HuH-7.5 (cell line): ENCODE measurements at places on chromosomes 12 and 14.

- peak; percentile 5 for DNase-seq
Observed at GRCh38 chr12:131897875-131898274, 3.5 kb downstream of the ULK1 start.

DNA sequence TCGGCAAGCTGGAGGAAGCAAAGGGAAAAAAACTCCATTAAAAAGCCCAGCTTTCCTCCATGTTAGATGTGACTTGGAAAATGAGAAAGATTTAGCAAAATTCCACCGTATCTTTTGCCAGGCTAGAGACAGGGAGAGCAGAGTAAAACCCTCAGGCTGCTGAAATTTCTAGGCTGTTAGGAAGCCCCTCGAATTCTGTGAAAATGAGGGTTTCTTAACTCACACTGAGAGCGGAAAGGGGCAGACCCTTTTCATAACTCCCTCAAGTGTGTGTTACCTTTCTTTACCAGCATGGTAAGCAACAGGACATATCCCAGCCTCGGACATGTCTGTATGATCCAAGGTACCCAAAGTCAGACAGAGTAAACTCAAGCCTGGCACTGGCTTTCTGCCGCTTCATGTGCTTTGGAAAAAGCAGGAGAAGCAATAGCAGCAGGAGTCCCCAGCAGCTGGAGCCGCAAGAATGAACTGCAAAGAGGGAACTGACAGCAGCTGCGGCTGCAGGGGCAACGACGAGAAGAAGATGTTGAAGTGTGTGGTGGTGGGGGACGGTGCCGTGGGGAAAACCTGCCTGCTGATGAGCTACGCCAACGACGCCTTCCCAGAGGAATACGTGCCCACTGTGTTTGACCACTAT is at the start of gene RHOJ:
Gene RHOJ, plus strand, starts transcription at position 37 of the 637 bp plus-strand sequence. Its CDS starts 427 bp downstream, at position 464.
- no peak for DNase-seq

DNA sequence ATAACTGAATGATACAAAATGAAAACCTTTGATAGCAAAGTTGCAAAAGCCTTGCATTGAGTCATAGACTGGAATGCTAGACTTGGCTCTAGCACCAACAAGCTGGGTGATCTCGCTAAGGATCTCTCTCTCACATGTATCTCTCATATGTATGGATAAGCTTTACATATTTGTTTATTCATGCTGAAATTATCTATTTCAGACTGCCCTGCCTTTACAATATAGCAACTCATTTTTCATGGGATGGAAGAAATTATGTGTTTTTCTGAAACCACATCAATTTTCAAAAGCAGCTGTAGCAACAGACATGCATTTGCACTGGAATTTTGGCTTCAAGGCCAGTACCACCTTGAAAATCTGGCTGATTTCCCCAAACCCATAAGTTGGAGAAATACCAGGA is 11.4 kb downstream of the RERG start:
- no peak for DNase-seq

GRCh38 chr14:54622192-54622958 is 55.4 kb downstream of the SAMD4A start:
- DNase-seq: no peak

DNA sequence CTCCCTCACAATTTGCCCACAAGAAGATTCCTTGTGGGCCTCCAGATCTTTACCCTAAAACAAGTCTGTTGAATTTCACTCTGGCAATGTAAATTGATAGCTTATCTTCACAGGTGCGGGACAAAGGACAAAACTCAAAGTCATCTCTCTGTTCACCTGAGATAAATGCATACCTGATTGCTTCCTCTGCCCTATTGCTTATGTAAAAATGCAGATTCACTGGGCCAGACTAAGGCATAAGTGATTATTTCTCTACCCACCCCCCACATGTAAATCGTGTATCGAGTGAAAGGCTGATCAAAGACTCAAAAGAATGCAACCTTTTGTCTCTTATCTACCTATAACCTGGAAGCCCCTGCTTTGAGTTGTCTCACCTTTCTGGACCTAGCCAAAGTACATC is 316.8 kb downstream of the SSPN start:
- no peak for DNase-seq

DNA sequence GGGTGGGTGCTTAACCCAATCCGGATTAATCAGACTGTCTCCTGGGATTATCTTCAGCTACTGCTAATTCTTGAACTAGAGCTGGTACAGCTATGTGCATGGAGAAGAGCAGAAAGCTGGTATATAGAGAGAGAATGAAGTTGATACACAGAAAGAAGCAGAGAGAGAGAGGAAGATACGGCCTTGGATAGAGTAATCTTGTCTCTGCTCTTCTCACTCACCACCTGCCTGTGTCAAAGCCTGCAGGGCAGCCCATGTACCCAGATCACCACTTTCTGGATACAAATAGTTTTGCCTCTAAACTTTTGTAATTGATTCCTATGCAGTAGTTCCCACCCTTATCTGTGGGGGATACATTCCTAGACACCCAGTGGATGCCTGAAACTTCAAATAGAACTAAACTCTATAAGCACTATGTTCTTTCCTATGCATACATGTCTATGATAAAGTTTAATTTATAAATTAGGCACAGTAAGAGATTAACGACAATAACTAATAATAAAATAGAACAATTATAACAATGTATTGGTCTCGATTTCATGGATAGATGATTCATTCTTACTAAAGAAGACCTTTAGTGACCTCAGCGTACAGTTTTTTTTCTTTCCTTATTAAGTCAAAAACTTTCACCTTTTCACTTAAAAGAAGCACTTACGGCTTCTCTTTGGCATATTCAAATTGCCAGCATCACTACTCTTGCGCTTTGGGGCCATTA is 45.5 kb downstream of the YEATS4 start:
- DNase-seq: no peak

DNA sequence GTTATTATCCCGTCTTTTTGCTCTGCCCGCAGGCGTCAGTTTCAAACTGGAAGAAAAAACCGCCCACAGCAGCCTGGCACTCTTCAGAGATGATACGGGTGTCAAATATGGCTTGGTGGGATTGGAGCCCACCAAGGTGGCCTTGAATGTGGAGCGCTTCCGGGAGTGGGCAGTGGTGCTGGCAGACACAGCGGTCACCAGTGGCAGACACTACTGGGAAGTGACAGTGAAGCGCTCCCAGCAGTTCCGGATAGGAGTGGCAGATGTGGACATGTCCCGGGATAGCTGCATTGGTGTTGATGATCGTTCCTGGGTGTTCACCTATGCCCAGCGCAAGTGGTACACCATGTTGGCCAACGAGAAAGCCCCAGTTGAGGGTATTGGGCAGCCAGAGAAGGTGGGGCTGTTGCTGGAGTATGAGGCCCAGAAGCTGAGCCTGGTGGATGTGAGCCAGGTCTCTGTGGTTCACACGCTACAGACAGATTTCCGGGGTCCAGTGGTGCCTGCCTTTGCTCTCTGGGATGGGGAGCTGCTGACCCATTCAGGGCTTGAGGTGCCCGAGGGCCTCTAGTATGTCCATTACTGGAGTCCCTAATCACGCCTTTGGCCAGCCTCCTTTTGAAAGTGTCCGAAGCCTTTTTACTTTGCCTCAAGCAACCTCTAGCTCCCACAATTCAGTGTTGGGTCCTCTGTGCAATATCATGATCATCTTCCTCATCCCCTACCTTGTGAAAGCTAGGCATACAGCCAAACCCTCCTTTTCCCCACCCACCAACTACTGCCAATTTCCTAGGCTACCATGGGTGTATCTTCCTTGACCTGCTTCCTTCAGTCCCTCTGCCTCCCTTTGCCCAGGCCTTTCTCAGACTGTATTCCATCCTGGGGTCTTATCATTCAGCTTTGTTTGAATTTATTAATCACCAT is 891 bp downstream of the SPRYD4 start:
- DNase-seq: no peak

DNA sequence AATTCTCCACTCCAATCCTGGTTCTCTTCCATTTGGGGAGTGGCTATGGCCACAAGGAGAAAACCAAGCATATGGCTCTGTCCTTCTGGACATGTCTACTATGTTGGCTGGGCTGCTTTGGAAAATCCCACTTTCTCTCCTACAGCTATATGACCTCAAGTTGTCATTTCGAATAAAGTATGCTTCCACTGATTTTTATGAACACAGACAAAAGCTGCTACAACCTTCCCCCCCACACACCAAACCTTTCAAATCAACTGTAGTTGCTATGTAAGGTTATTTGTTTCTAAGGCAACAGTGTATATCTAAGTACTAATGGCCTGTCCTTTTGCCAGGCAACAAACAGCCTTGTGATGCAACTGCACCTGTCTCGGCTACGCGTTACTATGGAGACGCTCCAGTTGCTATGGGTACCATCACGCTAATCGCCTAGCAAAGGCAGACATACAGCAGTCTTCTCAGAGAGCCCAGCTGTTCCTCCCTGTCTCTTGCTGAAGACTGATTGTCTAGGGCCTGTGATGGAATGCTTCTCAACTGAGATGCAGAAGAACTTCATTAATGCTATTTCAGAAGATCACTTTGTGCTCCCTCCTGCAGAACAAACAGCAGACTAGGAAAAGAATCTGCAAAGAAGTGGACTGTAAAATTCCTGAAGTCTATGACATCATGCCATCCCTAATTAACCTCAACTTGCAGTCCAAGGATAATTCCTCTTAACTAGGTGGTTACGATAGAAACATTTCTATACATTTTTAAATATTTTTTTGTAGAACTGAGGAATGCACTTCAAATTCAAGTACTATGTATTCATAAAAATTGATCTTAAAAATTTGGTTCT is 67.6 kb downstream of the FOXN3 start:
- no peak for DNase-seq

DNA sequence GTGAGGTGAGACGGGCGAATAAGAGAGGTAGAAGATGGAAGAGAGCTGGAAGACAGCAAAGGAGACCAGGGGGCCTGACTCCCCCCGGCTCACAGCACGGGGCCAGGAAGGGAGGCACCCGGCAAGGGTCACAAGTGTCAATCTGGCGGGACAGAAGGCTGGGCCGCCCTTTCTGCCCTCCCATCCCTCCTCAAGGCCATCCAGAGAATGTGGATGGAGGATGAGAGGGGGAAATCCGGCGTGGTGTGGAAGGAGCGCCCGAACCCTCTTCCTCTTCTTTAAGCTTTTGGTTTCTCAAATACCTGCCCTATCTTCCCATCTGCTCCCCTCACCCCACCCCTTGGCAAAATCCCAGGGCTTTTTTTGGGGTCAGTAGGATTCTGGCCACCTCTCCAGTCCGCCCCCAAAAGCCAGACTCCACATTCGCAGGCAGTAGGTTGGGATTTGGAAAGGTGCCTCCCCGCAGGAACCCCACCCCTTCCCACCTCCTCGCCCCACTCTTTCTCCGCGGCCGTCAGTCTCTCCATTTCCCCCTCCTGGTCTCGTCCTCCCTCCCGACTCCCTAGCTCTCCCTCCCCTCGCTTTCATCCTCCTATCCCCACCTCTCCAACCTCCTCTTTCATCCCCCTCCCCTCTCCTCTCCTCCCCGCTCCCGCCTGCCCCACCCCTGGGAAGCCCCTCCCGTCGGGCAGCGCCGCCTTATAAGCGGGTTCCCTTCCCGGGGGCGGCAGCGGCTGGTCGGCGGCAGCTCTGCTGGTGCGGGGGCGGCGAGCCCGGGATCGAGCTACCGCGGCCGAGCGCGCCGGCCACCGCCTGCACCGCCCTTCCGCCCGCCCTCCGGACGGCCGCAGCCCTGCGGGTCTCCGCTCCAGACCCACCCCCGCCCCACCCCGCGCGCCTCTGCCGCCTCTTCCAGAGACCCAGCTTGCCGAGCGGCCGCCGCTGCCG is at the start of gene PTMS:
Gene PTMS, plus strand, starts transcription at position 730 of the 948 bp plus-strand sequence. CDS start 343 bp downstream, outside the sequence.
- DNase-seq: peak; percentile 90

GRCh38 chr14:74974364-74975058 is 19.1 kb upstream of the PGF start:
- no peak for DNase-seq

DNA sequence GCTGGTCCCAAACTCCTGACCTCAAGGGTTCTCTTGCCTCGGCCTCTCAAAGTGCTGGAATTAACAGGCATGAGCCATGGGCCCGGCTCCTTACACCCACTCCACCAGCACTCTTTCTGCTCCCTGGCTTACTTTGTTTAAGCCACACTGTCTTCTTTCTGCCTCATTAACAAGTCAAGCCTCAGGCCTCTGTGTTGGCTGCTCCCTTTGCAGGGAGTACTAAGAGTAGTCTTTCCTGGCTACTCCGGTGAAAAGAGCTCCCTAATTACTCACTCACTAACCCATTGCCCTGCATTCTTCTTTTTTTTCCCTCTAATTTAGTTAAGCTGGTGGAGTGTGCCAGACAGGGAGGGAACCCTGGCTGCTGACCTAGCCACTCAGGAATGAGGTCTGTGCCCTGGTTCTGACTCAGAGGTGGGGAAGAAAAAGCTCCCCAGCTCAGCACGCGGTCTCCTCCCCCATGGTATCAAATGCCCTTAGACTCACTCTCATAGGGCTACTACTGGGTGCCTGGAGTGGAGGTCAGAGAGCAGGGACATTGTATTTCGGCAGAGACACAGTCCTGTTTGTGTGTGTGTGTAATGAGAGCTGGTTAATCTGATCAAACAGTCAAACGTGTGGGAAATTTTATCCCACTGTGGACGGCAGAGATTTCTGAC is 19.8 kb downstream of the GALNT6 start:
- DNase-seq: peak; percentile 73

DNA sequence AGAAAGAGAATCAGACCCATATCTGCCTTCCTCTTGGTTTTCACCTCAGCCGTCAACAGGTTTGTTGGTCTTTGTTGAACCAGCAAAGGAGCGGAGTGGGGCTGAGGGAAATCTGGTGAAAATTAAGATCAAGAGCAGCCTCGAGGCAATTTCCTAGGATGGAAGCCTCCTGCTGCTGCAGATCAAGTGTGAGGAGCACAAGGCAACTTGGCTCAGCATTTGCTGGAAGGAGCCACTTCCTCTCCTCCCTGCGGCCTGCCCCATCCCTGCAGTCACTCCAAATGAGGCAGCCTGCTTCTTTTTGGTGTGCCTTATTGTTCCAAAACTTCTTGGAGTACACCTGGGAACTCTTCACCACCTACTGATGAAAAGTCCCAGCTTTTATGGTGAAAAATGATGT is 4.9 kb downstream of the TC2N start:
- DNase-seq: no peak

GRCh38 chr12:54375259-54375579 is 9.3 kb downstream of the ZNF385A start:
- no peak for DNase-seq
